ENCODE measurements at places on chromosomes 13 and 19.

GRCh38 chr13:33917190-33917589 is 99.2 kb downstream of the RFC3 start:
- DNase-seq: no peak

GRCh38 chr19:55115446-55116065 is 1.9 kb downstream of the PPP1R12C start:
- no peak for DNase-seq

GRCh38 chr19:50889638-50890037 is 16.4 kb downstream of the KLK2 start:
- DNase-seq: no peak

DNA sequence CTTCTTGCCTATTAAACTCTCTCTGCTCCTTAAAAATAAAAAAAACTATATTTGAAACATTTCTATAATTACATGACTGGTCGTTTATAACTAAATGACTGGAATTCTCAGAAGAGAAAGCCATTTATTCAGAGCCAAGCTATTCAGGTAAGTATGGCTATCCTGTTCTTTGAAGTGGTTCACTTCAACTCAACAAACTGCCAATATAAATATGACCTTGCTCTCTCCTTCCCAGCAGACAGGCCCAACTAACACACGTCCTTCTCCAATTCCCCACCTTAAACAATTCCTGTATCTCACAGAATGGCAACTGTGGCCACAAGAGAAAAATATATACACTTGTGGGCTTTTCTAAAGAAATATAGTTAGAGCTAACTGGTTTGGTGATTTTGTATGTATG is 153.9 kb downstream of the MIPEP start:
- no peak for DNase-seq
